ENCODE measurements at places on chromosomes 5 and 9.

- no peak for DNase-seq
Observed at GRCh38 chr5:35242702-35243258, 12.5 kb upstream of the PRLR start.

- no peak for DNase-seq
Observed at GRCh38 chr5:401146-402034, 41.6 kb upstream of the EXOC3 start.

- DNase-seq: peak; percentile 66
Observed at GRCh38 chr9:34252670-34253459, 74.0 kb downstream of the UBAP1 start.

DNA sequence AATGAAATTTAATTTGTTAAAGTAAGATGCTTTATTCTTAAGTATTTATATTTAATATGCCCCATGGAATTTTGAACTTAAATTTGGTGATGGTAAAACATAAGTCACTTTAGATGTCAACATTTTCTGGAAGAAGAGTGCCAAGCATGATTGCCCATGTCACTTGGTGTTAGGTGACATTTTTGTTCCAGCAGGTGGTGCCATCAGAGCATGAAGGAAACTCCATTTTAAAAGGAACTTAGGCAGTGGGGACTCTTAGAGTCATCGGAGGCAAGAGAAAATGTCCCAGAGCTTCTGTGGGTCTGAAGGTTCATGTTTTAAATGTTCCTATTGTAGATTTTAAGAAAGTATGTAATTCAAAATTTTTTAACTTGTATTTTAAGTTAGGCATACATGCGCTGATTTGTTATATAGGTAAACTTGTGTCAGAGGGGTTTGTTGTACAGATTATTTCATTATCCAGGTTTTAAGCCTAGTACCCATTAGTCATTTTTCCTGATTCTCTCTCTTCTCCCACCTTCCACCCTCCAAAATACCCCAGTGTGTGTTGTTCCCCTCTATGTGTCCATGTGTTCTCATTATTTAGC lies 789.3 kb downstream of the SEMA5A start:
- DNase-seq: no peak

DNA sequence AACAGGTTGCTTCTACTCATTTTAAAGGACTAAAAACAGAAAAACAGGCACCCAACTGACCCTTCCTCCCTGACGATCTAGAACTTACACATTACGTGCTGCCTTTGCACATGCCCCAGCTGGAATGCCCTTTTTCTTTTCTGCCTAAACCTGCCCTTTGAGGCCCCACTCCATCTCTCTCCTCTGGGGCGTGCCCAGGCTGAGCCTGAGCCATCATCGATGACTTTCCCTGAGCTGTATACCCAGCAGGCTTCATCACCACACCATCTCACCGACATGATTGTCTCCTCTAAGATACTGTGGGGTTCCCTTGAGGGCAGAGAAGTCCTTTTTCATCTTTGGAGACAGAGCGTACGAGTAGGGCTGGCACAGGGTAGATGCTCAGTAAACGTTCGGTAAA lies 24.1 kb upstream of the GABBR2 start:
- DNase-seq: no peak

- no peak for DNase-seq
Observed at GRCh38 chr9:137917795-137918194, 40.2 kb downstream of the CACNA1B start.

- no peak for DNase-seq
Observed at GRCh38 chr5:25568989-25569625, 924.3 kb upstream of the CDH10 start.

DNA sequence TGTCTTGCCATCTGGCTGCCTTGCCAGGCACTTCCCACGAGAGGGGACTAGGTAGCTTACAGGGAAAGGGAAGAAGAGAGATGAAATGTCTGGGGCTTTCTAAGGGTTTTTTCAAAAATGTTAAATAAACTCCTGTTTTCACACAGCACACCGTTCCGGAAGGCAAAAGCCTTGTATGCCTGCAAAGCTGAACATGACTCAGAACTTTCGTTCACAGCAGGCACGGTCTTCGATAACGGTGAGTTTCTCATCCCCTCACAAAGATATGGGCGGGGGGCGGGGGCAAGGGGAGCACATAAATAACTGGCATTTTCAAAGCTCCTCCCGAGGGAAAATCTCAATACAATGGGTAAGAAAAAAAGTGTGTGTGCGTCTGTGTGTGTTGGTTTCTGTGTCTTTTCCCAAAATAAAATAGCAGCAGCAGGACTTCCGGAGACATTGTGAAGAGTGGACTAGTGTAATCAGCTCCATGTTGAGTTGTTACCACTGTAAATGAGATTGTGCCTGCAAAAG lies 189.6 kb downstream of the NR3C1 start:
- no peak for DNase-seq

DNA sequence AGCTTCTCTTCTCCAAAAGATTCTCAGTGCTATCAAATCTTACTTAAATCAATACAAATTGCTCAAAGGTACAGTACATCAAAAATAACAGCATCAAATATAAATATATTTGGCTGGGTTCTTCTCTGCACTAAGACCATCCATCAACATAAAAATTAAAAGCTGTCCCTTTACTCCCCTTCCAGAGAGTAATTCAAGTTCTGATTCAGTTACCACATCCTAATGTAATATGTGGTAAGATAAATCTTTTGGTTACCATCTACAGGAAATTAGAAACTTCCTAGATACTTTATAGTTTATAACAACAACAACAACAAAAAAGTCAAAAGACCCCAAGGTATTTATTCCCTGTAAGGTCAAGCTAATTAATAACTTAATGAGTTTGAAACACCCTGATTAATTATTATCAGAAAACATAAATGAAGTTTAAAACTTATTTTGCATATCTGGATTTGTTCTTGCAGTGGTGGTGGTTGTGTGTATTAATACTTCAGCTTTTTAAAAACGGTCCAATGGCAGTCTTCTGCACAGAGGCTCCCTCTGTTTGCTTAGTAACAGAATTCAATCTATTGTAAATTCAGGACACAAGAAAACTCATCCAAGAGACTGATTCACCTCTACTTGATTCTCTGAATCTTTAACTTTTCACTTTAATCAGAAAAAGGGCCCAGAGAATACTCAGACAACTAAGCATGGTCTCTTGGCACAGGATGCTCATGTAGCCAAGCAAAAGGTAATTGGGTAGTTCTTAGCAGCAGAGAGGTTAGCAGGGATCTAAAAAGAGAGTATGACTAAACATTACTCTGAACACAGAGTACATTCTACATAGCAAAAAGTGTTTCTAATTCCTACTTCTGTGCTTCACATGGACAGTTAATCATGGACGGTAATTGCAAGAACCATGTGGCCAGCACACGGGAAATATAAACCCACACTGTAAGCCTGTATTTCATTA lies 20.1 kb downstream of the DIAPH1 start:
- DNase-seq: no peak

GRCh38 chr5:148810823-148811222 lies 15.6 kb upstream of the ADRB2 start:
- DNase-seq: peak; percentile 32

DNA sequence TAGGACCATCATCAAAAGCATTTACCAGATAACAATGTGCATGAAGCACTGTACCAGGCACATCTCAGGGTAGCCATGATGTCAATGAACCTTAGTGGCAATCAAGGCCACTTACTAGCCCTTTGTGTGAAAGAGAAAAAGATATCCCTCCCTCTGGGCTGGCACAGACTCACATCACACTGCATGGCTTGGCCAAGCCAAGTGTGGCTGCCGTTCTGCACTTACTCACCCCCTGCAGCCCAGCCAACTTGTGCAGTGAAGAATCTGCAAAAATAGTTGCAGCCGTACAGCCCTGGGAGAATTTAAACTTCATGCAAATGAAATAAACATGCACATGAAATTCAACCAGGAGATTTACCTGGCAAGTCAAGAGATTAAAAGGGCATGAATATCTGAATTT lies 333.5 kb downstream of the DEPDC1B start:
- DNase-seq: no peak

- no peak for DNase-seq
Observed at GRCh38 chr5:169767938-169768337, 130.9 kb downstream of the DOCK2 start.

- no peak for DNase-seq
Observed at GRCh38 chr5:78899922-78900362, 85.2 kb downstream of the ARSB start.

- DNase-seq: no peak
Observed at GRCh38 chr5:160303690-160304089, 8.7 kb downstream of the CCNJL start.

Measured in natural killer cell (primary cell).